ENCODE measurements at places on chromosomes 13 and 19.

- no peak for DNase-seq
Measured at GRCh38 chr19:39362682-39363657, 20.7 kb downstream of the SAMD4B start.

GRCh38 chr19:50460161-50460765 is 16.0 kb upstream of the EMC10 start:
- DNase-seq, result no peak

- peak; percentile 33 for DNase-seq
Measured at GRCh38 chr13:113087923-113088690, 17.5 kb upstream of the F7 start.

DNA sequence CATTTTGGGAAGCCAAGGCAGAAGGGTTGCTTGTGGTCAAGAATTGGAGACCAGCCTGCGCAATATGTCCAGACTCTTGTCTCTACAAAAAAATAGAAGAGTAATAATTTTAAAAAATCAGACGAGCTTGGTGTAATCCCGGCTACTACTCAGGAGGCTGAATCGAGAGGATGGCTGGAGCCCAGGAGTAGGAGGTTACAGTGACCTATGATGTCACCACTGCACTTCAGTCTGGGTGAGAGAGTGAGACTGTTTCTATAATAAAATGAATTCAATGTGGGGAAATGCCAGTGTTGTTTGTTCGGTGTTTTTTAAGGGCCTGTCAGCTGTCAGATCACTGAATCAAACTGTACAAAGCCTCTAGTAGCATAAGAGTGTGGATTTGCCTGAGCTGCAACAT is 1.2 kb upstream of the FBXL3 start:
- no peak for DNase-seq

DNA sequence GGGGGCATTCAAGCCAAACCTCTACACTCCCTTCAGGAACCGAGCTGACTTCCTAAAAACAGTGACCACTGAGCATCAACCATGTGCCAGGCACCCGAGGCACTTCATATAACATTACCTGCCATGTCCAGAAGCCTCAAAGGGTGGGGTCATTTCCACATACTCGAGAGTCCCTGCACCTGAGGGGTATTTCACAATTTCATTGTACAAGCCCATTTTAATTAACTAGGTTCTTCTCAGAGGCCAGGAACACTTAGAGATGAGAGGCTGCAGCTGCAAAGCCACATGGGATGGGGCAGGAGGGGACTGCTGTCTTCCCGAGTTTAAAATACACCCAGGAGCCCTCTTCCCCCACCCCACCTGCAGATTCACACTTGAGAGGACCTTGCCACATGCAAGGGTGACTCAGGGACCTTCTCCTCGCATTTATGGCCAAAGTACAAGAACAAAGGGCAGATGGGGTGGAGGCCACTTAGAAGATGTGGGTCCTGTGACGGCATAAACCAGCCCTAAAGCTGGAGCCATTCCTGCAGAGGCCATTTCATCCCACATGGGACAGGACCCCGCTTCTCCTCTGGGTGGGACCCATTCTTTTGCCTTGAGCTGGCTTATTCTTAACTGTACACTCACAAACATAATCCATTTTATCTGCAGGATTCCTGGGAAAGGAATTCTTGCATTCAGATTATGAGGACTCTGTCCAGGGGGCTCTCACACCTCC is 43.9 kb downstream of the RAB20 start:
- no peak for DNase-seq

GRCh38 chr19:50328224-50328872 is 829 bp downstream of the KCNC3 start:
- no peak for DNase-seq

DNA sequence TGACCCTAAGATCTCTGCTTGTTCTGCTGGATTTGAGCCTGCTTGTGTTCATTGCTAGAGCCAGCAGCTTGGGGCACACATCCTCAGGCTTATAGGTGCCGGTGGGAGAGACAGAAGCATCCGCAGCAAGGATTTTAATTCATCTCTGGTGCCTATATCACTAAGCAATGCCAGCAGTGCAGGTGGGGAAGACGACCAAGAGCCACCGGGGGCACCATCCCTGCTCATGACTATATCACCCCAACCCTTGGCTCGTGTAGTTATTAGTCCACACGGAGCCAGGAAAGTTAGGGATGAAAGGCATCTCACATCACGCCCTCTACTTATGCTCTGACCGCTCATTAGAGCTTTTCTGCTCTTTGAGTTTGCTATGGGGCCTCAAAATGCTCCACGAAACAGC is 298.2 kb downstream of the DCLK1 start:
- DNase-seq, result no peak

DNA sequence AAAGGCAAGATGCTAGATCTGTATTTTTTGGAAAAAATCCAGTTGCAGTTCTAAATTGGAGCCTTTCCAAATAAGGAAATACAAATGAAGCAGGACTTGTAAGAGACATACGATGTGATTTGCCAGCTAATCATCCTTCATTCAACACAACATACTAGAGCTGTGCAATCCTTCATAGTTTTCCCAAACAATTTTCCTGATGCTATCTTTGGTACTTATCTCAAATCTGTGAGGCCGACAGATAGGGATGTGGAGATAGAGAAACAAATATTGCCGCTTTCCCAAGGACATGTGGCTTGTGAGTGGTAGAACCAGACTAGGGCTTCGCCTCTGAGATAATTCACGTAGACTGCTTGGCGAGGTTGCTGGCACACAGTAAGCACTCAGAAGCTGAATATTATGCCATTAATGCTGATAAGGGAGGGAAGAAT is 176.6 kb downstream of the LMO7 start:
- DNase-seq, result no peak

DNA sequence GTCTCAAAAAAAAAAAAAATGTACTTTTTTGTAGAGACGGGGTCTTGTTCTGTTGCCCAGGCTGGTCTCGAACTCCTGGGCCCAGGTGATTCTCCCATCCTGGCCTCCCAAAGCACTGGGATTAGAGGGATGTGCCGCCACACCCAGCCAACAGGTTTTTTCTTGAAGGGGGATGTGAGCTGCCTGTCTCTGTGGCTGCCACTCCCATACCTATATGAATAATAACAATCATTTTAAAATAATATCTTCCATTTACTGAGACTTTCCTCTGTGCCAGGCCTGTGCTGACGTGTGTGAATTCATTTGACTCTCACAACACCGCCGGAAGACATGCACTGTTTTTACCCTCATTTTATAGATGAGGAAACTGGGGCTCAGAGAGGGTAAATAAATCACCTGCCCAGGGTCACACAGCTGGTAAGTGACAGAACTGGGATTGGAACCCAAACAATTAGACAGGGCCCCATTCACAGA is 7.2 kb upstream of the BCL3 start:
- no peak for DNase-seq

- no peak for DNase-seq
Measured at GRCh38 chr13:70253834-70254233, 145.6 kb upstream of the KLHL1 start.

GRCh38 chr13:101576977-101577376 is 124.5 kb downstream of the ITGBL1 start:
- no peak for DNase-seq

DNA sequence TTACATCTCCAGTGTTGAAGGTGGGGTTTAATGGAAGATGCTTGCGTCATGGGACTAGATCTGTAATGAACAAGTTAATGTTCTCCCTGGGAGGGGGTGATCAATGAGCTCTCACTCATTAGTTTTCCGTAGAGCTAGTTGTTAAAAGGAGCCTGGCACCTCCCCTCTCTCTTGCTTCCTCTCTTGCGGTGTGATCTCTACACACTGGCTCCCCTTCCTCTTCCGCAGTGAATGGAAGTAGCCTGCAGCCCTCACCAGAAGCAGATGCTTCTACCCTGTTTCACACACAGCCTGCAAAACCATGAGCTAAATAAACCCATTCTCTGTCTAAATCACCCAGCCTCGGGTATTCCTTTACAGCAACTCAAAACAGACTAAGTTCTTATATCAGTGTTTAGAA is 318.8 kb downstream of the SLITRK1 start:
- DNase-seq, result no peak

DNA sequence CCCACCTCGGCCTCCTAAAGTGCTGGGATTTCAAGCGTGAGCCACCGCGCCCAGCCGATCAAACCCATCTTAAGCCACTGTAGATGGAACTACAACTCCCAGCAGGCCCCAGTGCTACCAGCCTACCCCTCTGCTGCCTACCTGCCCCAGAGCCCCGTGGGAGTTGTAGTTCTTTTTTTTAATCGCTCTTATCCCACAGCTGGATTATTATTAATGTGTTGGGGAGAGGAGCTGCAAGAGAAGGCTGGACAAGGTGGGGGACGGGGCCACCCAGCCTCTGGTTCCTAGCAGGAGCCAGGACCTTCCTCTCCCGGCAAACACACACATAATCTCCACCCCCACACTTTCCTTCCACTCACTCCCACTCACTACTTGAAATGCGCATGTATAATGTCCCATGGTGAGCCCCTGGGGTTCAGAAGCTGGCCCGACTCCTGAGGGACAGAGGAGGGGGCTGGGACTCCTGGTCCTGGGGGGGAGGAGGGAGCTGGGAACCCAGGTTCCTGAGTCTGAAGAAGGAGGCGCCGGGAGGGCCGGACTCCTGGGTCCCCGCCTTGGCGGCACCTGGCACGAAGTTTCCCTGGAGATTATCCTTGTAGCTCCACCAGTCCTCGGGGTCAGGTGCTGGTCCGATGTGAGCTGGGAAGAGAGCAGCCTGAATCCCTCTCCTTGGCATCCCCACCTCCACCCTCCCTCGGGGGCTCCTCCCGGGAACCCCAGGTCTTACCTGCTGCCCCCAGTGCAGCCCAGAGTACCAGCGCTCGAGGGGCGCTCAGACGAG is 958 bp downstream of the CA11 start:
- peak; percentile 79 for DNase-seq

DNA sequence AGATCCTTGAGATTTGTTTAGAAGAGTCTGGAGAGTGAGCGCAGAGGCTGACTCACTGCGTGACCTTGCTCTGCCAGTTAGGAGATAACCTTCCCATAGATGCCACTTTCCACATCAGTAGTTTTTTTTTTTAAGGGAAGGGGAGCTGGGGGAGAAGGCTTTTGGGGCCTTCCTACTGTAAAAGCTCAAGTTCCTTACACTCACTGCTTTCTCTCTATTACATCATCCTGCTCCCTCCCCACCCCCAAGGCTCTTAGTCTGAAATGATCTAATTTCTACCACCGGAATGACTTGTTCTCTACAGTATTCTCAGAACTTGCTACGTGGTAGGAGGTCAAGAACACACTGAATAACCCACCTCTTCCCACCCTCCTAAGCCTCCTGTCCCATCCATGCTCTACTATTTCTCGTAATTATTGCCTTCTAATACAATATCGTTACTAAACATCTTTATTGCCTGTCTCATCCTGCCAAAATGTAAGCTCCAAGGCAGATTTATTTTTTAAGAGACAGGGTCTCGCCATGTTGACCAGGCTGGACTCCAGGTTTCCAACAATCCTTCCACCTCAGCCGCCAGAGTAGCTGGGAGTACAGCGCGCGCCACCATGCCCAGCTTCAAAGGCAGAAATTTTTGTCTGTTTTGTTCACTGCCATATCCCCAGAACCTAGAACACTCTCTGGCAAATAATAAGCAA is 1.2 kb downstream of the LONP1 start:
- no peak for DNase-seq

DNA sequence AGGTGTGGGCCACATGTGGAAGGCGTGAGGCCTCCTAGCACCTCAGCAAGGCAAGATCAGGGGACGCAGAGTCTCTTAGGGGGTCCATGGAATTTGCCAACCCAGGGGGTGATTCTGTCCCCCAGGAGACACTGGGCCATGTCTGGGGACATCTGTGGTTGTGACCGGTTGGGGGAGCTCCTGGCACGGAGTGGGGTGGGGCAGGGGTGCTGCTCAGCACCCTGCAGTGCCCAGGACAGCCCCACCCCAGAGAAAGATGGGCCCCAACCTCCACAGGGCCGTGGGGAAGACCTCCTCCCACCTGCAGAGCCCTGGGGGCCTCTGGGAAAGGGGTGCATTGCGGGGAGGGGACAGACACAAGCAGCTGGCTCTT is 4.0 kb downstream of the MKNK2 start:
- no peak for DNase-seq

DNA sequence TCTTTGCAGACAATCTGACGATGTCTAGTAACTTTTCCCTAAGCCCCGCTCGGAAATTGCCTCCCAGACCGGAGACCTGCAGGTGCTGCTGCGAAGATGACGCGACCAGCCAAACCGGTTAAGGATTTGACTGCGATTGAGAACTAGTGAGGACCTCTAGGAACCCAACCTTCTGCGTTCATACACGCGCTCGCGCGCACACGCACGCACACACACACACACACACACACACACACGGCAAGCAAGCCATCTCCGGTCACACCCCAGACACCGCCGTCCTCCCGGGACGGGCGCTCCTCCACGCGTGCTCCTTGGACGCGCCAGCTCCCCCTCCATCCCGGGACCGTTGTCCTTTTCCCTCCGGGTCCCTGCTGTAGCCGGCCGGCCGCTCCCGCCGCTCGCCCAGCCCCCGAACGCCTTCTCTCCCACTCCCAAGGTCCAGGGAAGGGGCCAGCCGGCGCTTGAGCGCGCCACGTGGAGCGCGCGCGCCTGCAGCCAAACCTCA is 1.2 kb downstream of the TBC1D4 start:
- DNase-seq, result peak; percentile 63

DNA sequence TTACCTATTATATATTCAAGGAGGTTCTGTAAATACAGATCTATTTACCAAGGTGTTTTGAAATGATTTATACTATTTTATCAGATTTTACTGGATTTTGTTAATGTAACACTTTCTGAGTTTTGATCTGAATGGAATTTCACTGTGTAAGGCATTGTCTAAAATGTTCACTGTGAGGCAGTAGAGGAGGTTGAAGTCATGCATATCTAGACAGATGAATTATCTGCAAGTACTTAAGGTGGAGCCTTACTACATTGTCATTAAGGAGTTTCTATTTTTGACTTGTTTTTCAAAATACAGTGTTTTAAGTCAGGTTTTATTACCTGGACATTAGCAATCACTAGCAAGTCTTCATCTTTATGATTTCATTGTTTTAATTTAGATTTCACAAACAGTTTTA is 62.1 kb downstream of the TM9SF2 start:
- no peak for DNase-seq

DNA sequence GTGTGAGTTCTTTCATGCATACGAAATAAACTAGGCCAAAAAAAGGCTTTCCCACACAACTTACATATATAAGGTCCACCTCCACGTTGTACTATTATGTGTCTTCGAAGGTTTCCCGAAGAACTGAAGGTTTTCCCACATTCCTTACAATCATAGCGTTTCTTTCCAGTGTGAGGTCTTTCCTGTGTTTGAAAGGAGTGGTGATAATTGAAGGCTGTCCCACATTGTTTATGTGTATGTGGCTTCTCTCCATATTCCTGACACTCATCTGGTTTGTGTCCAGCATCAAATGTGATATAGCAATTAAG is 14.6 kb downstream of the ZNF442 start:
- DNase-seq, result no peak

DNA sequence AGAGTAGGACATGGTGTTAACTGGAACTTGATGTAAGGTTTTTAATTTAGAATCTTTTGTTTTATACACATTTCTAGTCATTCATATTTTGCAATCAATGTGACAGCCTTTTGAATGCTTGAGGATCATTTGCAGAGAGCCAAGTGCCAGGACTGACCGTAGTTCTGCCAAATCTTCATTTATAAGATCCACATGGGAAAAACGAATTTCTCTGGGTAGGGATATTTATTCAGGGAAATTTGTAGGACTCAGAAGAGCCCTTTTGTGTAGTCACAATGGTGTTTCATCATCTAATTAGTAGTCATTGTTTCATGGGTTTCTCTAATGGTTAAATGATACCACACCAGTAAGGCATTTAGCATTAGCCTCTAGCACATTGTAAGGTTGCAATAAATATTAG is 161.1 kb downstream of the LMO7 start:
- DNase-seq, result no peak

Data from Right ventricle myocardium superior (tissue), 1 donor.